ENCODE measurements at places on chromosomes 12 and 14.

- DNase-seq, result no peak
These were observed 9.8 kb downstream of the GNPNAT1 start for GRCh38 chr14:52781629-52782028.

GRCh38 chr12:62379026-62379722 lies 87.5 kb upstream of the MON2 start:
- DNase-seq, result peak; percentile 20

DNA sequence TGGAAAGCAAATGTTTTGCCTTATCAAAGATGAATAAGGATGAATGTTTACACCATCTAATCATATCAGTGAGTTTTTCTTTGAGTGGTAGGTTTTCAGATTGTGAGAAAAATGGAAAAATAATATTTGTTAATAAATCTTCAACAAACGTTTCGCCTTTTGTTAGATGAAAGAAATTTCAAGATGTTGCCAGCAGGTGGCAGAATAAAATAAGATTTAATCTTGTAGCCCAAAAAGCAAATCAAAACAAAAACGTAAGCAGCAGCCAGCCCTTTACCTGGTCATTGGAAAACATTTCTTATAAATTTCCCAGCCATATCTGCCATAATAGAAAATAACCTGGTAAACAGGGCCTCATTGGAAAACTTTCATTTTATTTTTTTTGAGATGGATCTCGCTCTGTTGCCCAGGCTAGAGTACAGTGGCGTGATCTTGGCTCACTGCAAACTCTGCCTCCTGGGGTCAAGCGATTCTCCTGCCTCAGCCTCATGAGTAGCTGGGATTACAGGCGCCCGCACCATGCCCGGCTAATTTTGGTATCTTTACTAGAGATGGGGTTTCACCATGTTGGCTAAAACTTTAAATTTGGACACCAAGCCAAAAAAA lies 15.4 kb upstream of the TMEM120B start:
- DNase-seq, result no peak

- no peak for DNase-seq
These were observed 3.7 kb upstream of the TRPV4 start for GRCh38 chr12:109836916-109837315.

DNA sequence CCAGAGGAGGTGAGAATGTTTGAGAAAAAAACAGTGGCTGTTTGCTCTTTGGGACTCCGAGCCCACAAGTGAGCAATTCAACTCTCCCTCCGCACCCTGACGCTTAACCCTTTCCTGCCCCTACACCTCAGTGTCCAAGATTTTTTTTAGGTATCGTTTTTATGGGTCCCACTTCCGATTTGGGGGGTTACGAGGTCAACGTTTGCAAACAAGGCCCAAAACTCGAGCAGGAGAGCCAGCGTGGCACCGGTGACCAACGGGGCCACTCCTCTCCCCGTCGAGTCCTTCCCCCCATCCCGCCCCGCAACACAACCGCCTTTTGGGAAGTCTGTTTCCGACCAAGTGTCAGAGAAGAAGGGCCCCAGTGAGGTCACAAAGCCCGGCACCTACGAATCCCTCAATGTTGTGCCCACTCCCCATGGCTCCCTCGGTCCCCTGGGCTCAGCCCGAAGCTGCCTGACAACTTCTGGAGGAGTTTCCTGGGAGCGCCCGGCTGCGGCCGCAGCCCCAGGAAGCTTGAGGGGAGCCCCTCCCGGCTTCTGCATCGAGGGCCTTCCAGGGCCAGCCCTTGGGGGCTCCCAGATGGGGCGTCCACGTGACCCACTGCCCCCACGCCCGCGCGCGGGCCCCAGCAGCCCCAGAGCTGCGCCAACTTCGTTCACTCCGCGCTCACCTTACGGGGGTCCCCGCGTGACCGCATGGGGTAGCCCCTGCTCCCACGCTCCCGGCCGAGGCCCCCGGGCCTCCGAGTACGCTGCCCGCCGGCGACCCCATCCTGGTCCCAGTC lies 1.2 kb downstream of the CDK2AP1 start:
- DNase-seq, result no peak
